ENCODE measurements at places on chromosomes 13 and 19. TPM values are rescaled to one million over a fixed set of nuclear protein-coding genes. Genes with fewer than 3 reads are reported as not detected.

DNA sequence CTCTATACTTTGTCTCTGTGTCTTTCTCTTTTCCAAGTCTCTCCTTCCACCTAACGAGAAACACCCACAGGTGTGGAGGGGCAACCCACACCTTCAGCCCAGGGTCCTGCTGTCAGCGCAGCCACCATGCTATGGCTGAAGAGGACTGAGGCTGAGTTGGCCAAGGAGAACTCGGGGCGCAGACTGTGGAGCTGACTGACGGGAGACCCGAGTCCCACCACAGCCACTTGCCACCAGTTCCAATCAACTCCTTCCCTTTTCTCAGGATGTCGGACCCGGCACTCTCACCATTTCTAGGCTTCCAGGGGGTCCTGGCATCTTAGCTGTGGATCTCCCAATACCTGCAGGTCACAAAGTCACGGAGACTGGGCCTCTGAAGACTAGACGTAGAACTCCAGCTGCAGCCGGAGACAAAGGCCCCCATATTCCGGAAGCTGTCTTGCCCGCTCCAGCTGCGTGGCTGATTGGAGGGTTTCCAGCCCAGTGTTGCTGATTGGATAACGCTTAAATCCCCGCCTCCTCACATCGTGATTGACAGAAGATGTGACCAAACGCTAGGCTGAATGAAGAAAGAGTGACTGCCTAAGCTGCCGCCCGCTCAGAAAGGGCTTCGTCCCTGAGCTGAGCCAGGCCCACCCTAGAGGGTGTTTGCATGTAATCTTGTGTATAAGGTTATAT lies 63.6 kb downstream of the ZNF429 start:
- peak; percentile 85 for DNase-seq

DNA sequence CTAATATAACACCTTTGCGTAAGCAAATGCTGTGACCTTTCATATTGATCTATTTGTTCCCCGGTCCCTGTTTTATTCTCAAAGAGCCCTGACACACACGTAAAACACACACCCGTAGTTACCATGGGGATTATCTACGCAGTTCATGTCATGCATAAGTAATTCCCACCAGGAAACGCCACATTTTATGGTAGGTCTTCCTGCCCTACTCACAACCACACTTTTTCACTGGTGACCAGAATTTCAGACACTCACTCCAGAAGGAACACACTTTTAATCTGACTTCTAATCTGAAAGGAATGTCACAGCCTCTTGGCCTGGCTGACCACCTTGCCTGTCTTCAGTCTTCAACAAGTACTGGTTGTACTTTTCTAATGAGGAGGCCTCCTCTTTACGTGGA lies 46.8 kb downstream of the SLC7A1 start:
- DNase-seq, result no peak

GRCh38 chr19:40217027-40217810 lies 965 bp downstream of the TTC9B start:
- no peak for DNase-seq

- no peak for DNase-seq
These were observed 35.6 kb downstream of the EFNB2 start for GRCh38 chr13:106499896-106500295.

DNA sequence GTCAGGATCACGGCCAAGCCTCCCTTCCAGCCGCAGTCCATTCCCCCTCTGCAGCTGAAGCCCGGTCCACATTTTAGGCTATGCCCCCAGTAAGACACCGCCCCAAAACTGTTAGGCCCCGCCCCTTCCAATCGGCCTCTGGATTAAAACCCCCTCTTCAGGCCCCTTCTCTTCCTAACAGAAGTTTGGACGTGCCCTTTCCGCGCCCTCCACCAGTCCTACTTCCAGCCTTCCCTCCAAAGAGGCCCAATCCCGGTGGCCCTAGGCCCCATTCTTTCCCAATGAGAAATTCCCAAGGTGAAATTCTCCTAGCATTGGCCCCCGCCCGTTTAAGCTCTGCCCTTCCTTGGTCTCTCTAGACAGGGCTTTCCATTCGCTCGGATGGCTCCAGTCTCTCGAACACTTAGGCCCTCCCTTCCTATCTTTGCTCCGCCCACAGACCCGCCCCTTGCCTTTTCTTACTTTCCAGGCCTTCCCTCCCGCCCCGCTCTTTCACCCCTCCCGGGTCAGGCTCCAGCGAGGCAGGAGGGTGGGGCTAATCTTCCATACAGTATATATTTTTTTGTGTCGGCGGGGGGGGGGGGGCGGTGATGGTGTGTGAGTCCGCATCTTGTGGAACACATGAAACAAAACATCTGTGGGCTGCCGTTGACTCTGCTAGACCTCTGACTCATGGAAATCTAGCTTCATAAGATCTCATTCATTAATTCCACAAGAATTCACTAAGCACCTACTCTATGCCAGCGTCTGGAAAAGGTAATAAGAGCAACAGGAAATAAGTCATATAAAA lies 13.6 kb downstream of the LTBP4 start:
- peak; percentile 82 for DNase-seq

The FSD1 gene
- 1.0 TPM for total RNA-seq
